ENCODE measurements at places on chromosomes 6 and 20. TPM values are rescaled to one million over a fixed set of nuclear protein-coding genes. Genes with fewer than 3 reads are reported as not detected.

The HSPA1A gene
- 86.1 TPM for polyA plus RNA-seq

The LRFN2 gene
- 0.09 TPM for polyA plus RNA-seq

The MYO6 gene
- 8.9 TPM for polyA plus RNA-seq

The RAET1E gene
- 0.77 TPM for polyA plus RNA-seq

The SHLD1 gene
- 7.5 TPM for polyA plus RNA-seq

The BMP7 gene
- polyA plus RNA-seq: 3.7 TPM

The C6orf136 gene
- 14.1 TPM for polyA plus RNA-seq

The TAF8 gene
- 12.9 TPM for polyA plus RNA-seq

The TRAPPC3L gene
- polyA plus RNA-seq: not detected

The AAR2 gene
- polyA plus RNA-seq: 27.7 TPM

DNA sequence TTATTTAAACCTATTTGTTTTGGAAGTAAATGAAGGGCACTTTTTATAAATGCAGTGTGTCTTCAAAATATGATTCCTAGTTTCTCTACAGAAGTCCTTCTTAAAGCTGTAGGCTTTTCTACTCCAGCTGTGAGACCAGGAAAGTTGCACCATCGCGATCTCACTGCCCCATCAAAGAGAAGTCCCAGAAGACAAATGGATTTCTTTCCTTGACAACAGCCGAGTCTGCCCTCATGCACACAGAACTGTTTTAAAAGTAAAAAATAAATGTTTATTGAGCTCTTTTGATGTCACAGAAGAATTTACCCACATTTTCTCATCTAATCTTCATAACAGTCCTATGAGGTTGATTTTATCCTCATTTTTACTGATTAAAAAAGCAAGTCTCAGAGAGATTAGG lies 324.4 kb upstream of the NT5E start:
- no peak for DNase-seq

DNA sequence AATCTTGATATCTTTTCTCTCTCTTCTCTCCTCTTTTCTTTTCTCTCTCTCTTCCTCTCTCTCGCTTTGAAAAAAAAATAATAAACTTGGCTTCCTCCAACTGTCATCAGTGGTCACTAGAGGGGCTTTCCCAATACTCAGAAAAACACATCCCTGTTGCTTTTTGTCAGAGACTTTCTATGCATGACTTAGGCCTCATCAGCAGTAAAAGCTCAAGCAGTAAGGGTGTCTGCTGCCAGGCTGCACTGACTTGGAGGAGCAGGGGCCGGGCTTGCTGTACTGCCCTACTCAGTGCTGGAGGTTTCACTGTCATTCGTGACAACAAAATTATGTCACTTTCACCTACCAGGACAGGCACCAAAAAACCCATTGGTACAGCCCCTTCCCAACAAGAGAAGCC lies 272.0 kb downstream of the ADGB start:
- no peak for DNase-seq

GRCh38 chr6:159213405-159213804 lies 44.2 kb downstream of the FNDC1 start:
- no peak for DNase-seq

DNA sequence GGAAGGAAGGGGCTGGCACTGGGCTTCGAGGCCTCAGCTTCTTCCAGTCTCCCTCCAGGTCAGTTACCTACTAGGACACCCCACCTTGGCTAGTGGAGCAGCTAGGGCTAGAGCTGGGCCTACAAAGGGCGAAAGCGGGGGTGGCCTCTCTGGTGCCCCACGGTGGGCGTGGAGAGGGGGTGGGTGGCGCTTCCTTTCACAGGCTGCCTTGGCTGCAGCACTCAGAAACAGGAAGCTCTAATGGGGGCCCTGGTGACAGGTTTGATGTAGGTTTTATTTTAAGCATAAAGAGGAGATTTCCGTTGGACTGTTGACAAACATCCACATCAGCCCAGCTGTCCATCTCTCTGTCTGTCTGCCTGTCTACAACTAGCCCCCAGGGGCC lies 13.4 kb downstream of the FAM110A start:
- no peak for DNase-seq

GRCh38 chr6:158330016-158330415 lies 17.8 kb downstream of the TULP4 start:
- no peak for DNase-seq

GRCh38 chr6:82589509-82590206 lies 226.0 kb downstream of the TPBG start:
- DNase-seq: no peak

GRCh38 chr6:7107578-7108195 lies at the start of gene RREB1:
Gene RREB1, plus strand, starts transcription at chr6:7107961. Its CDS starts 73,951 bp downstream, at chr6:7181912.
- peak; percentile 59 for DNase-seq

- DNase-seq: no peak
These were observed 313.2 kb downstream of the HDGFL1 start for GRCh38 chr6:22882581-22882980.

- no peak for DNase-seq
These were observed 13.4 kb upstream of the HIVEP2 start for GRCh38 chr6:142958343-142958742.

DNA sequence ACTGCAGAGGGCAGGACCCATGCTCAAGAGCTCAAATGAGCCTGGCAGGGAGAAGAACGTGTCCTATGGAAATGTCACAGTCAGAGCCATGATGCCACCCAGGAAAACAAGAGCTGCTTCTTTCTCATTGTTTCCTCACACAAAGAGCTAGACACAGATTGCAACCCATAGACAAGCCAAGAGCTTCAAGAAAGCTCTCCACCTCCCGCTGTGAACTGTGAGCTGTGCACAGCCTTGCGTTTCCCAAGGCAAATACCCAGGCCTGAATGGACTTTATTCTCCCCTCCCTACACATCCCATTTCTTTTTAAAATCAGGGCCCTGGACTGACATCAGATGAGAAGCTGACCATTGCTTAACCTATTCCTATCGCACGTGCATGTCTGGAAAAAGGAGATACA lies 388.8 kb downstream of the RNGTT start:
- no peak for DNase-seq

DNA sequence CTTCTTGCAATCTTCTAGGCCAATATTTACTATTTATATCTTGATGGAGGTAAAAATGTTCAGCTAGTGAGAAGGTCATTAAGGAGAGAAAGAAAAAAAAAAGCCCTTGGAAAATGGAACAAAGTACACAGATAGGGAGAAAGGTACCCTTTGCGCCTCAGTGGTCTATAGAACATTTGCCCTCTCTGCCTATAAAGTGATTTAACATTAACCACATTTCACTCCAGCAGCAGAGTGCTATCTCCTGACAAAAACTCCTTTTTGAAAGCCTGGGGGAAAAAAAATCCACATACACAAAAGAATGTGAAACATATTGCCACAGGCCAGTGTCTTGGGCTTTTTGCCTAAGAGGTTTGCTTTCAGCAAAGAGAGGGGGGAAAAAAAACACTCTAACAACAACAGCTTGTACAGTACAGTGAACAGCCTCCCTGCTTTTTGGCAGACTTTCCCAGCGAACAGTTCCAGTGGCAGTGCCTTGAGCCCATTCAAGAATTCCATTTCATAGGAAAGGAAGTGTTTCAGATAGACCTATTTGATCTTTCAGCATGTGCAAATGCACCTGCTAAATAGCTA lies 695 bp downstream of the ARHGAP18 start:
- DNase-seq: peak; percentile 57

GRCh38 chr20:60935971-60936370 lies 316.1 kb upstream of the CDH4 start:
- no peak for DNase-seq

DNA sequence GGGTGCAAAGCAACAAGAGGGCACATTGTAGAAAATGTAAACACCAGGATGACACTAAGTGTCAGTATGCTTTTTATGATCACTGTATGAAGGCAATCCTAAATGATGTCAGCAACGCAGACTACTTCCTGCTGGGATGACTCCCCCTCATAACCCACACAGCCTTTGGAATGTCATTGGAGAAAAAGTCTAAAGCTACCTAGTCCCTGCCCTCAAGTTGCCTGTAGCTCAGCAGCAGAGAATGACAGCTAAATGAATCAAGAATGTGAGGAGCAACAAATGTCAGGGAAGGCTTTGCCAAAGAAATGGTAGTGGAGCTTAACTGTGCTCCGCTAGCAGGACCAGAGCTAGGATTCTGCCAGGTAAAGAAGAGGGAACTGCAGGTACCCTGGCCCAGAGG lies 555.6 kb downstream of the CD83 start:
- no peak for DNase-seq

DNA sequence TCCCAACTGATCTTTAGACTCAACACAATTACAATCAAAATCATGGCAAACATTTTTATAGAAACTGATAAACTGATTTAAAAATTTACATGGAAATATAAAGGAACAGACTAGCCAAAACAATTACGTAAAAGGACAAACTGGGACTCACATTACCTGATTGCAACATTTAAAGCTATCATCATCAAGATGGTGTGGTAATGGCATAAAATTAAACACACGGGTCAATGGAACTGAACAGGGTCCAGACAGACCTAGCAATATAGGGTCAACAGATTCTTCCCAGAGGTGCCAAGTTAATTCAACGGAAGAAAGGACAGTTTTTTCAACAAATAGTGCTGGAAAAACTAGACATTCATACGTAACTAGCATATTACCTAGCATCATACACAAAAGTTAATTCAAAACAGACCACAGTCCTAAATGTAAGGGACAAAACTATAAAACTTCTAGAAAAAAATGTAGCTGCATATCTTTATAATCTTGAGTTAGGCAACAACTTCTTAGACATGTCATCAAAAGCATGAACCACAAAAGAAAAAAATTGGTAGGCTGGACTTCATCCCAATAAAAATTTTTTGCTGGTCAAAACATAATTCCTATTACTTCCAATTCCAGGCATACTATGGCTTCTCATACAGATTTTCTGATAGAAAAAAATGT lies 147.4 kb upstream of the BEND6 start:
- DNase-seq: no peak

DNA sequence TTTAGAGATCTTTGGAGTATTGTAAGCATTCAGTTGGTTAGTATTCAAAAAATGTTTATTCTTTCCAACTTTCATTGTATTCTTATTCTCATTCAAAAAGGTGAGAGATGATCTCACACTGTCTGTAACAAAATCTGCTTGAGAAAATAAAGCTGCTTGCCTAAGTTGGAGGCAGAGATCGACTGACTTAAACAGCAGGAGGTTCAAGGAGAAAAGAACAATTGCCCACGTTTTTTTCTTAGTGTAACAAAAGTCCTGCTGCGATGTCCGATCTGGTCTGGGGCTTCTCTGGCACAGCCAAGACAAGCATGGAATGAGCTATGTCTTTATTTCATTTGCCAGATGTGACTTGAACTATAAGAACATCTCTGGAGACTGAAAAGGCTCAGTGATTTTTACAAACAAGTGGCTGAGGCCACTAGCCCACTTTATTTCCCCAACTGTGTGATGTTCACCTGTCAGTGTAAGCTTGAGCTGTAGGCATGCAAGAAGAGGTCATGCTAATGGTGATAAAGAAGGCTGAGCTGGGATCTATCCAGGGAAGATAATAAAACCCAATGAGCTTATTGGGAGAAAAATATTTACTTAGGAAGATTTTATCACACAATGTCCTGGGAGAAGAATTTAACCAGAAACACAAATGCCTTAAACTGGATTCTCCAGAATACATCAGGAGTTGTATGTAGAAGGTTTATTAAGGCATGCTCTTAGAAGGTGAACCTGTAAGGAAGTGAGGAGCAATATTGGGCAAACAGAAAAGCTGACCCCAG lies 580.1 kb upstream of the BTBD3 start:
- no peak for DNase-seq

GRCh38 chr20:7975851-7976414 lies 35.7 kb upstream of the HAO1 start:
- DNase-seq: no peak

DNA sequence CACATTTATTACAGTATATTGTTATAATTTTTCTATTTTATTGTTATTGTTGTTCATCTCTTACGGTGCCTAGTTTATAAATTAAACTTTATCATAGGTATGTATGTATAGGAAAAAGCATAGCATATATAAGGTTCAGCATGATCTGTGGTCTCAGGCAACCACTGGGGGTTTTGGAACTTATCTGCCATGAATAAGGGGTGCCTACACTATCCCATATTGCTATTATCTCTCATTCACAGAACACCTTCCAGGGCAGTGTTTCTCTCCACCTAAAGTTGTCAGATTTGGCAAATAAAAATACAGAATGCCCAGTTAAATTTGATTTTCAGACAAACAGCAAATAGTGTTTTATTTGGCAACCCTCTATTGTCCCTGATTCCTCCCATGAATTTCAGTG lies 35.5 kb upstream of the FAM184A start:
- no peak for DNase-seq

DNA sequence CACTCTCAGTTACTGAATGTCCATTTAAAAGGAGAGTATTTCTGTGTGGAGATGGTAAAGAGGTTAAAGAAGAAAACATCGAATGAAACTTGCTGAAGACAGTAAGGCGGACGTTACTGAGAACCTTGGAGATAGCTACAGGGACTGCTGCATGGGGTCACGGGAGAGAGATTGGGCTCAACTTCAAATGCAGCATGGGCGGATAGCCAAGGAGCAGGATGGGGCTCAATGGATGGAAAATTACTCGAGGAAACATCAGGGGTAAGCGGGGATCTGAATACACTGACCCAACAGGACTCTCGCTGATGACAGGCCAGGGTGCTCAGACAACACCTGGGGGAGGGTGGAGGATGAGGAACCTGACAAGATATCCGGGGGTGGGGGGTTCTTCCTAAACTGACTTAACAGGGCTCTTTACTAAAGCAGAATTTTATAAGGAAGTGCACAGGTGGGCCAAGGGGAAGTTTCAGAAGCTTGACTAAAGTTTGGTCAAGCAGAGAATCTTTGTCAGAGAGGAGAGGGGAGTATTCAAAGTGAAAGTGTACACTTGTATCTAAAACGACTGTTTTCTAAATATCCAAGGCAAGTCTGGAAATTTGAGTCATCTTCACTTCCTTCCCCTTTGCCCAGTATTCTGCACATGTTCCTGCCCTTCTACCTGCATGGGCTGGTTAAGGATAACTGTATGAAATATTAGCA lies 22.8 kb downstream of the ECT2L start:
- no peak for DNase-seq

DNA sequence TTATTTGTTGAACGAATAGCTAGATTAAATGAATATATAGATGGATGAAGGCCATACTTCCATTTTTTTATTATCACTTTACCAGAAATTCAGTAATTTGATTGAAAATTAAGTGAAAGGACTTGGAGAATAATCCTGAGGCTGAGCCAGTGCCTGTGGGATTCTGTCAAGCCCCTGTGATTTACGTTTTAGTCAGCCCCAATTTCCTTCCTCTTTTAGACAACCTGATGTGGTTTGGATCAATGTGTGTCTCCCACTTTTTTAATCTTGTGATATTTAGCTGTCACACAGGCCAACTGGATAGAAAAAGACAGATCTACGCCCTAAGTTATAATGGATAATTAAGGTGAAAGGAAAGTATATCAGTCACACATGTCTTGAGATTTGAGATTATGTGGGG lies 188.8 kb downstream of the EDN1 start:
- no peak for DNase-seq

DNA sequence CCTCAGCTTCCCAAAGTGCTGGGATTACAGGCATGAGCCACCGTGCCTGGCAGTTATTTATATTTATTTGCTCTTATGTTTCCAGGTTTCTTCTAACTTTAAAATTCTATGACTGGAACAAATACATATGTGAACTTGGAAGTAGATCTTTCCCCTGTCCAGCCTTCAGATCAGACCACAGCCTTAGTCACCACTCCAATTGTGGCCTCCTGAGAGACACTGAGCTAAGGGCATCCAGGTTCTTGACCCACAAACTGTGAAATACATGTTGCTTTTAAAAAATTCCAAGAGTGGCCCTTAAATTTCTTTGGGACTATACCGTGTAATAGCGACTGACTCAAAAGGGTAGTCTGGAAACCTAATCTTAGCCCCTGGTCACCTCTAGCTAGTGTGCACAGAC lies 1.5 kb upstream of the ADGRG6 start:
- no peak for DNase-seq

- DNase-seq: no peak
These were observed 187.4 kb downstream of the KIF16B start for GRCh38 chr20:16385891-16386290.

- no peak for DNase-seq
These were observed 49.3 kb downstream of the ELOVL4 start for GRCh38 chr6:79898076-79898475.
